ENCODE measurements at places on chromosomes 1 and 21.

GRCh38 chr1:205578780-205579571 is 52.8 kb downstream of the ELK4 start:
- no peak for DNase-seq

GRCh38 chr1:230548997-230549396 is 93.3 kb upstream of the COG2 start:
- no peak for DNase-seq

- no peak for DNase-seq
Observed at GRCh38 chr1:241696172-241696814, 44.2 kb downstream of the WDR64 start.

DNA sequence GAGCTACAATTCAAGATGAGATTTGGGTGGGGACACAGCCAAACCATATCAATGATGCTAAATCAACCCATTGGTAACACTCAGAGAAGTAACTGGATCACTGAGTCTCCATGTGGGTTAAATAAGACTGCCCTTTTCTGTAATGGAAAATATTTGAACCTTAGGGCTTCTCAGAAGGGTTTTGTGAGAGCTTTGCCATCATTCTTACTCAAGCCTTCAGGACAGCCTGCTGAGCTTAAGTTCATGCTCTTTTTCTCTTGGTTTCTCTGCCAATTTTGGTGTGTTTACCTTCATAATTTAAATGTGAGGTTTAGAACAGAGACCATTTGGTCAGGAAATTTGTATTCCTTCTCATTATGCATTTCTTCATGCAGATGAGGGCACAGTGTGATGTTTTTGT is 74.7 kb downstream of the DISC1 start:
- DNase-seq, result no peak

DNA sequence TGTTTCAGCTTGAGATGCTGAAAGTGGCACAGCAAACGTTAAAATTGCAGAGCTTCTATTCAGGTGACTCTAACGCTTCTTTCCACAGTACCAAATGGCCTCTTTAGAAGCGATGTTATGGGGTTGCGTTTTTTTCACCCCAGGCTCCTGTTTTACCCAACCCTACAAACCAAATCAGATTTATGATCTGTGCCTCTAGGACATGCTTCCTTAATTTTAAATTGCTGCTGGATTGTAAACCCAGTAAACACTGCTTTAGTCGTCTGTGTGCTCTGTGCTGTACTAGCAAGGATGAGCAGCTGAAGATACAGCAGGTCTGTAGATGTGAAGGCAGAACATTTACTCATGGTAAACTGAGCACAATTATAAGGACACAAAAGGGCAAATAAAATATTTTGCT is 13.0 kb downstream of the KCNK2 start:
- DNase-seq, result no peak

DNA sequence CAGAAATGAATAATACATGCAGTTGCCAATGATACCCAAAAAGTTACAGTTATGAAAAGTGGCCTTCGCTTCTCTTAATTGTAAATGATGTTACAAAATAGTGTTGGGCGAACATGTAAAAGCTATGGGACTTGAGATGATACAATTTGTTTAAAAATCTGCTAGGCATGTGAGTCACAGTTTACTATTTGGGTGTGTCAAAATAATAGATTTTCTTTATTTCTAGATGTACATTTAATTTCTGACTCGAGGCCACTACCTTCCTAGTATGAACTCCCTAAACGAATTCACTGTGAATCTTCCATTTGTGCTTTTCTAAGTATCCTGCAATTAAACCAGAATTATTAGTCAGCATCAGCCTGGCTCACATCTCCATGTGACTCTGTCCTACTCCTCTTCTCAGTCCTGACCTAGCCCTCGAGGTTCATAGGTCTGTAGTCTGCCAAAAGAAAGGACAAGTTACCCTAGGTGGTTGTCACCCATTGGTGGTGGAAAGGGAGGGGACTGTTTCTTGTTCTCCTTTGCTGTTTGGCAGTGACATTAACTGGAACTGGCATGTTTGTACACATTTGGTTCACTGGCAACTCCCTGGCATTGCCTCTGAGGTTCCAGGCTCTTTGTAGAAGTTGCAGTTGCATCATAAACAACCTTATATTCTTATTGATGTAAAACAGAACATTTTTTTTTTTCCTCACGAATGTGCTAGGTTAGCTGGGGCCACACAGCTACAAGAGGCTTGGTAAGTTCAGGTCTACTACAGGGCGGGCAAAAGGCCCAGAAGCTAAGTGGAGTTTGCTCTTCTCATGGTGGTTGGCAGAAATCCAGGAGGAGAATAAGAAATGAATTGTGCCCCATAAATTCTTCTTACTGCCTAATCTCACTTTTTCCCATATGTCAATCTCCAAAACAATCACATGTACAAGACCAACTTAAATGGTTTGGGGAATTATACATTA is 746.5 kb upstream of the ADAMTS5 start:
- no peak for DNase-seq

Measured in CD4-positive, alpha-beta T cell treated with Interleukin-17A for 1 hour (primary cell).